Skin of body (tissue), 3 donors: ENCODE measurements at places on chromosomes 11 and 22. TPM values are rescaled to one million over a fixed set of nuclear protein-coding genes. Genes with fewer than 3 reads are reported as not detected.

Gene OR8A1
- not detected for total RNA-seq

DNA sequence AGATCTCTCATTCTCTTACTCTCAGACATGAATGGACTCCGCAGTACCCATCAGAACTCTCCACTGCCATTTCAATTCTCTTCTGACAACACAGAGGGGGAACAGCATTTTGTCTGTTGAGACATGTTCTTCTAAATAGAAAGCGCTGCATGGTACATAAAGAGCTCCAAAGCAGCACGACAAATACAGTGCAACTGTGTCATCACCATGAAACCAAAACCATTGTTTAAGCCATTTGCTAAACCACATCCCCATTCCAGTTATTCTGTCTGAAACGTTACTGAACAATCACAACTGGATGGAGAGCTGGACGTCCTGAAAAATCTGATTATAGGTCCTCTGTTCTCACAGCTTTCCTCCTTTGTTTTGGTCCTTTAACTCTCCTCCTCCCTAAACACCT is 17.9 kb upstream of the TENM4 start:
- no peak for DNase-seq

DNA sequence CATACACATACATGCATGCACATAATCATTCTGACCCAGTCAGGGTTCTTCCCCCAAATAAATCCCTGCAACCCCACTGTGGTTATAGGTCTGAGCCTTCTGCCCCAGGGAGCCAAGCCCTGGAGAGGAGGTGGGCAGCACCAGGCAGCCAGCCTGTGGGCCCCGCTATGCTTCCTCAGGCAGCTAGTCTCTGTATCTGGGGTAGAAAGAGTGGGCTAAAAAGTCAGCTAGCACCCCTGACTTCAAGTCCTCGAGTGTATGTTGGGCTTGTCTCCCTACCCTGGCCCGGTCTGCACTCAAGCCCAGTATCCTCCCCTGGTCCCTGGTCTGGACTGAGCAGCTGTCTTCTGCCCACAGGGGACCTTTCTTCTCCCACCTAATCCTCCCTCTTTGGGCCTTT is 28.0 kb downstream of the KCNQ1OT1 start:
- no peak for DNase-seq

- no peak for DNase-seq
Observed at GRCh38 chr11:3942956-3943497, 87.6 kb downstream of the STIM1 start.

Gene AASDHPPT
- 42.0 TPM for total RNA-seq

DNA sequence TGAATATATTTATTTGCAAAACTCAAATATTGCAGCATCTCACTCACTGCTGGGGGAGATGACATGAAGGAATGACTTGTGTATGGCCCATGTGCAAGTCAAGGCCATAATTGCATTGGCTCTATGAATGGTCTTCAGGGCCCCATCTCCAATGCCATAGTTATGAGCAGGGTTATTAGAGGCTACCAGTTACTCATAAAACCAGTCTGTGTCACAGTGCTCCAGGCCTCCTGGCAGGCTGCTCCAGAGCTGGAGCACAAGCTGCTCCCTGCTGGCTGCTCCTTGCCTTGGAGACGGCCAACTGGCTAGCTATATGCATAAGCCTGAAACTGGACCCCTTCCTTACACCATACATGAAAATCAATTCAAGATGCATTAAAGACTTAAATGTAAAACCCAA is 145.7 kb downstream of the TRPC6 start:
- no peak for DNase-seq

Gene RAG1
- total RNA-seq = 0.99 TPM

Gene JAML
- 12.2 TPM for total RNA-seq
